ENCODE measurements at places on chromosomes 16 and 17.

DNA sequence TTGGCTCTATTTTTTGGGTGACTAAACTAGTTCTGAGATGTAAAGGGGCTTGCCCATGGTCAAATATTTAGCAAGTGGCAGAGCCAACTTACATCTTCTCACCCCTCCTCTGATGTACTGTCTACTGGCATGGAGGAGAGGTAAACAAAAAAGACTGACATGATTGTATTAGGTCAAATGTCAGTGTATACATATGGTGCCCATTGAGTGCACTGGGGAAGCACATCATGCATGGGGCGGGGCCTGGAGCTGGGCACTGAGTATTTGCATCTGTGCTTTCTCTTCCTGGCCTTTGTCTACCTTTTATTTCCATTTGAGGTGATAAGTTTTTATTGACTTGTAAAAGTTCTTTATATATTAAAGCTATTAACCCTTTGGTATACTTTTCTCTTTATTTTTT, 22.3 kb upstream of the POLR3E start:
- no peak for DNase-seq

DNA sequence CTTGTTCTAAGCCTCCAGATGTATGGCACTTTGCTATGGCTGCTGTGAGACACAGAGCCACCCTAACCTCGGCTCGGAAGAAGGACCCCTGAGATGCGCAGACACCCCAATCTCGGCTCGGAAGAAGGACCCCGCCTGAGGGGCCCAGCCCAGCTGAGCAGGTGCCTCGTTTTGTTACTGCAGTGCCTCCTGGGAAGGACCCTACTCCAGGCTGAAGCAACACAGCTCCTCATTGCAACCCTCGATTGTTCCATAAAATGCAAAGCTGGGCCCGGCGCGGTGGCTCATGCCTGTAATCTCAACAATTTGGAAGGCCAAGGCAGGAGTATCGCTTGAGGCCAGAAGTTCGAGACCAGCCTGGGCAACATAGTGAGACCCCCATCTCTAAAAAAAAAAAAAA, 61.3 kb downstream of the C16orf95 start:
- no peak for DNase-seq

DNA sequence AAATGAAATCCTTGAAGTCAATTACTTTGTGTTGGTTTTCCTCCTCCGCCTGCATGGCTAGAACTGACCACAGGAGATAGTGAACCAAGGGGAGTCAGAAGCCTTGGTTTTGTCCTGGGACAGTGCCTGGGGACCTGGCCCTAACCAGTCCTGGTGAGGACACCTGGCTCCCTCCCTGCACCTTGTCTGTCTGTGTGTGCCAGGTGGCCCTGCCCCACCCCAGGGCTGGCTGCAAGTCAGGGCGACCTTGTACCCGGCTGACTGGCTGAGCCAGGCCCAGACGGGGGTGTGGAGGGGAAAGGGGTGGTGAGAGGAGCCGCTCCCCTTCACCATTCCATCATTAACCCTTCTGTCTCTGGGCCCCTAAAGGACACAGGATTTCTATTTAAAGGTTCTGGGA, 3.4 kb downstream of the RAPGEFL1 start:
- no peak for DNase-seq

- no peak for DNase-seq
Measured at GRCh38 chr16:19690196-19690595, 27.8 kb downstream of the KNOP1 start.

DNA sequence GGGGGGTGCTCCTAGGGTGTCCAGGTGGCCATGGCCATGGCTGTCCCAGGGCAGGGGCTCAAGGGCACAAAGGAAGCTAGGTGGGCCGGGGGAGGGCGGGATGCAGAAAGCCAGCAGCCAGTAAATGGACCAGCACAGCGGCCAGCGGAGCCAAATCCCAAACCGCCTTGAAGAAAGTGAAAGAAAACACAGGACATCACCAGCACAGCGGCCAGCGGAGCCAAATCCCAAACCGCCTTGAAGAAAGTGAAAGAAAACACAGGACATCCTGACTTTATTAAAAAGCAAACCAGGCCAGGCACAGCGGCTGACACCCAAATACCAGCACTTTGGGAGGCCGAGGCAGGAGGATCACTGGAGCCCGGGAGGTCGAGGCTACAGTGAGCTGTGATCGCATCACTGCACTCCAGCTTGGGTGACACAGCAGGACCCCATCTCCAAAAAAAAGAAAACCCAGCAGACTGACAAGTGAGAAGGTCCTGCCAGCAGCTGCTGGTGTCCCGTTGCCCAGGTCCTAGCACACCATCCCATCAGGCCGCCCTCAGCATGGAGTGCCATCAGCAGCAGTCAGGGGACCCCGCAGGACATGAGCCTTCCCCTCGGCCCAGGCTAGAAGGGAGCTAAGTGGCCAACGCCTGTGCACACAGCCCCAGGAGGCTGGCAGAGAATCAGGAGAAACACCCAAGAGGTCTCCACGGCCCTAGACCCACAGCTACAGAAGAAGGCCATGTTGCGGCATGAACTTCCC, 17.0 kb downstream of the SLC38A10 start:
- no peak for DNase-seq

DNA sequence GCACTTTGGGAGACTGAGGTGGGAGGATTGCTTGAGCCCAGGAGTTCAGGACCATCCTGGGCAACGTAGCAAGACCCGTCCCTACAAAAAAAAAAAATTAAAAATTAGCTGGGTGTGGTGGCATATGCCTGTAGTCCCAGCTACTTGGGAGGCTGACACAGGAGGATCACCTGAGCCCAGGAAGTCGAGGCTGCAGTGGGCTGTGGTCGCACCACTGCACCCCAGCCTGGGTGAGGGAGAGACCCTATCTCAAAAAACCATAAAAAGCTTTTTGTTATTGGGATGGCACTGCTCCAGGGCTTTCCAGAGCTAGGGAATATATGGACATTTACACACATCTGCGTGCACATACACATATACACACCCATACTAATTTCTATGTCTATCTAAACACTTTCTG, 8.1 kb upstream of the ARMC5 start:
- DNase-seq: no peak

DNA sequence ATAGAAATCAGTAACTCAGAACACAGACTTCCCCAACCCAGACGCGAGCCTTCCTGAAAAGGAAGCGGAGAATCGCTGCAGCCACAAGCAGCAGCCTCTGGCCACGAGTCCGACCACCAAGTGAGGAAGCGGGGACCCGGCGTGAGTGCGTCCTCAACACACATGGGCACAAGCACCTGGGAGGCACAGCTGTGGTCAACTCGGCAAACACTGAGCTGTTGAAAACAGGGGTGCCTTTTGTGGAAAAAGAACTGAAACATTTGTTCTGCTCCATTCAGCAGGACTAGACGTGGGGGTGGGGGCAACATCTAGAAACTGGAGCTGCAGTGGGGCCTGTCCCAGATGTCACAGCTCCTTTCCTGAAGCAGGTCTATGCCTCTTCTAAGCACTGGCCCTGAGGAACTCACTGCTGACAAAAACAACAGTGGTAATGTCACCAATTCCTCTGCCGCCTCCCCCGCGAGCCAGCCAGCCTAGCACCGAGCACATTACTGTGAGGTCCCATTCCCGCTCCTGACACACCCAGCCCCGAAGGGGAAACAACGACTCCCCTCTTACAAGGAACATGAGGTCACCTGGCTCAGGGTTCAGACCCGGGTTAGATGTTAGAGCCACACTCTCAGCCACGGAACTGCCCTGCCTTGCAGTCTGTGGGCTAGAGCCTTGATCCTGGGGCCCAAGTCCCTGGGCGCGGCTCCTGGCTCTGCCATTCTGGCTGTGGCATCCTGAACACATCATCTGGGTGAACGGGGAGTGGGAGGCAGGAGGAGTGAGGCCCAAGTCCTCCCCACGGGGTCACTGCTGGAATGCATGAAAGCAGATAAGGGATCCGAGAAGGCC, 29.0 kb downstream of the KDM8 start:
- DNase-seq: no peak

- DNase-seq: no peak
Measured at GRCh38 chr16:88939245-88939971, 37.6 kb downstream of the CBFA2T3 start.

- DNase-seq: peak; percentile 63
Measured at GRCh38 chr17:1186923-1187771, 7.4 kb upstream of the ABR start.

DNA sequence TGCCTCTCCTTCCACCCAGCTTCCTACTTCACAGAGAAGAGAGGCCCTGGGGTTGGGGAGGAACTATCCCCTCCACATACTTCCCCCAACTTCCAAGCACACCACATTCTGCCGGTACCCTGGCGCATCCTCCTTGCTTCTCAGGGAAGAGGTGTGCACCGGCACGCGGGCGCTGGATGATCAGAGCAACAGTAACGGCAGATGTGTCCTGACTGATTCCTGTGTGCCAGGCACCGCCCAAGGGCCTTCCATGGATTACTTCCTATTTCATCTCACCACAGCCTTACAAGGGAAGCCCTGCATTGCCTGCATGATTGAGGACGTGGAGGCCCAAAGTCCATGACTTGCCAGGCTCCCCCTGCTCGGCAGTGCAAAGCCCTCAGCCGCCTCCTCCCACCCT, 21.1 kb upstream of the MLKL start:
- no peak for DNase-seq

- no peak for DNase-seq
Measured at GRCh38 chr16:69319381-69319780, 8.2 kb downstream of the VPS4A start.

- DNase-seq: peak; percentile 5
Measured at GRCh38 chr17:74012465-74012864, 191.0 kb upstream of the RPL38 start.

- no peak for DNase-seq
Measured at GRCh38 chr17:44906763-44907728, 7.8 kb upstream of the EFTUD2 start.

DNA sequence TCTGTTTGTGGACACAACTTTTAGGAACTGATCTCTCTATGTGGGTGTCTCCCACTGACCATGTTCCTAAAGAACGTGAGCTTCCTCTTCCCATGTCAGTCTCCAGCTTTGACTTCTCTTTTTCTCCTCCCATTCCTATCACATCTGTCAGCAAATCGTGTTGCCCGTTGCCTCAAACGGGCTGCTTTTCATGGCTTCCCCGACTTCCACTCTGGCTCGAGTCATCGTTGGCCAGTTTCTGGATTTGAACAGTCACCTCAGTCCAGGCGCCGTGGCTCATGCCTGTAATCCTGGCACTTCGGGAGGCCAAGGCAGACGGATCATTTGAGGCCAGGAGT, 5.4 kb downstream of the ABCC1 start:
- DNase-seq: no peak

DNA sequence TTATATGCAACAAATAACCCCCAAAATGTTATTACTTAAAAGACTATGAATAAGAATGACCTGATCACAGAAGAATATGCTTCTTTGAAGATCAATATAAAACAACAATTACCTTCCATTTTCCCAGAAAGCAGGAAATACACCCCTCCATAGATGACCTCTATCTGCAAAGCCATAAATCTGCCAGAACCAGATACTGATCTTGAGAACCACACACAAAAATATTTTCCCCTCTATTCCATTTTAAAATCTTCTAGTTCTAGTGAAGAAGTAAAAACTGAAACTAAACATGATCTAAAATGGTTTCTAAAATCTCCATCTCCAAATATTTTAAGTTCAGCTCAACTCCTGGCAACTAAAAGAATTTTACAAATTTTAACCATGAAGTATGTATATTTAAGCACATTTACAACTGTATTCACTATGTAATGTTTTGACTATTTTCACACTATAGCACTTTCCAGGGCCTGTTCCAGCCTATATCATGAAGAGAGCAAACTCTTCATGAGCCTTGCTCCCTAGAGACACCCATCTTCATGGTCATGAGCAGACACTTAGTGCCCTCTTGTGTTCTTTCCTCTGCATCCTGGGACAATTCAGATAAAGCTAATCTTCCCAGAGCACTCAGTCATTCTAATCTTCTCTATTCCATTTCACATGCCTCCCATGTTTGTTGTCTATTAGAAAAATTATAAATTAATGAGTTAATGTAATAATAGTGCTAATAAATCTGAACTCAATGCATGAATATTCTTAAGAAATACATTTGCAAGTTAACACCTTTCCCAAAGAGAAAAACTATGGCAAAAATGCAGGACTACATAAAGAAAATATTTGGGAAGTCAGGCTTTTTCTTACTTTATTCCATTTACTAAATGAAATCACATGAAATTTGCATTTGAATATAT, 87.0 kb downstream of the HELZ start:
- no peak for DNase-seq

GRCh38 chr17:50153650-50154575, 3.4 kb upstream of the PPP1R9B start:
- DNase-seq: no peak

DNA sequence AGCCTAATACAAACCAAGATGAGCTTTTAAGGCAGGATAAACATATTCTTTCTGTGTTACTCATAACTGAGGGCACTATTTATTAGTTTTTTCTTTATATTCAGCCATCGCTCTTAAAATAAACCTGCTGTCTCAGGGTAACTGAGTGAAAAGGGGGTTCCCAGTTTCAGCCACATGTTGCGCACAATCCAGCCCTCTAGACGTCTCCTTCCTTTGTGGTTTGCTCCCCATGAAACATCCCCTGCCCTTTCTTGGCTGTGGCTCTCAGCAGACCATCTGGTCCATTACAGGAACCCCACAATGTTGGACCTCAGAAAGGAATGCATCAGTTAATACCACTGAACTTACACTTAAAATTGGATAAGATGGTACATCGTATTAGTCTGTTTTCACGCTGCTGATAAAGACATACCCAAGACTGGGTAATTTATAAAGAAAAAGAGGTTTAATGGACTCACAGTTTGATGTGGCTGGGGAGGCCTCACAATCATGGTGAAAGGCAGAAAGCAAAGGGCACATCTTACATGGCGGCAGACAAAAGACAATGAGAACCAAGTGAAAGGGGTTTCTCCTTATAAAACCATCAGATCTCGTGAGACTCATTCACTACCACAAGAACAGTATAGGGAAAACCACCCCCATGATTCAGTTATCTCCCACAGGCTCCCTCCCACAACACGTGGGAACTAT, 12.6 kb upstream of the IL21R start:
- DNase-seq: no peak

DNA sequence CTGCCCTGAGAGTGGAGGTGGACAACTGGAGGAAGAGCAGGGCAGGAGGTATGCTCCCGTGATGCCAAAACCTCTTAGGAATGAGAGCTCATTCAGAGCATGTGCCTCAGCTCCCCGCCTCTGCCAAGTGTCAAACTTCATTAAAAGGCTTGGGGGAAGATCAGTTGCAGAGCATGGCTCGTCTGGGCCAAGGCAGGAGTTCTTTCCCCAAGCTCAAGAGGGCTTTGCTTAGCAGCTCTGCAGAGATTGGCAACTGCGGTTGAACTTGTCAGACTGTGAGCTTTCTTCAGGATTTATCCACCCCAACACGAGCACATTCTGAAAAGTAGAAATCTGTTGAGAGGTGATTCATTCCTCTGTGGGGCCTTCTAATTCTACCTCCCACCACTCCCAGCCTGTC, 248.1 kb downstream of the HS3ST3A1 start:
- DNase-seq: no peak

DNA sequence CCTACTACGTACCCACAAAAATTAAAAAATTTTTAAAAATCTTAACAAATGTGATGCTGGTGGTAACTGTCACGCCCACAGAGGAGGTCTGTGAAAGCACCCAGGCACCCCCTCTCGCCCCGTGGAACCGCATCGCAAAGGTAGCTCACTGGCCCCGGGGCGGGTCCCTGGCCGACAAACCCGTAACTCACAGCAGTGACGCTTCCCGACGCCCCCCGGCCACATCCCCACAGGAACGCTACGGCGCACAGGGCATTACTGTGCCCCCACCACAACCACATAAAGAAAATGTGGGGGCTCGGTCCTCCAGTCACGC, 366 bp downstream of the ANKS3 start:
- DNase-seq: peak; percentile 29

GRCh38 chr16:87263418-87264052, 53.7 kb downstream of the C16orf95 start:
- no peak for DNase-seq
